Stimulated activated memory B cell treated with anti-CD40 and anti-IgM and Interleukin-4, amounts not matched to agents 10 μg/mL and 1 μg/mL and 100 μg/mL, for 72 hours (primary cell): ENCODE measurements at places on chromosomes 3 and 15.
A peak's percentile ranks its signal among the peaks of the same experiment; 100 is the strongest.

DNA sequence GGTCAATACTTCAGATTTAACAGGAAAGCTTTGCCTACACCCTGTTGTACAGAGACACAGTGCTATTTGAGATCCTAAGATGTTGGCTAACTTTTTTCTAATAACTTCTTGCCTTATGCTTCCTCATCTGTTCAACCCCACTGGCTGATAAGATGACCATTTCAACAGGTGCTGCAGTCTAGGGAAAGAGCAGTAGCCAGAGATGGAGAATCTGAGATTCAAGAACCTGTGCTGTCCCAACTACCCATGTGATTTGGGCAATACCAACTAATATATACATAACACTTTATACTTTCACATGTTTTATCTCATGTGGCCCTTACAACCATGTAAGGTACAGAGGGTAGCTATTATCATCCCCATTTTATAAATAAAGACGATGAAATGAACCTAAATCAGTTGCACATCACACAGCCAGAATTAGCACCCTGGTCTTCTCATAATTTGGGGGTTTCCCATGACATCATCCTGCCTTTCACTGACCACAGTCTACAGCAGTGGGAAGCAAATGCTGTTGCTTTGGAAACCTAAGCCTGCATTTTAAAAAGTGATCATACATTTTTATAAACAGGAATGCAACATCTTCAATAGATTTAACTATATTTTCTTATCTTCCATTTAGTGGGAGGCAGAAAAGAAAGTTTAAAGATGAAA lies 9.7 kb downstream of the TTC23 start:
- ATAC-seq: peak; percentile 71

DNA sequence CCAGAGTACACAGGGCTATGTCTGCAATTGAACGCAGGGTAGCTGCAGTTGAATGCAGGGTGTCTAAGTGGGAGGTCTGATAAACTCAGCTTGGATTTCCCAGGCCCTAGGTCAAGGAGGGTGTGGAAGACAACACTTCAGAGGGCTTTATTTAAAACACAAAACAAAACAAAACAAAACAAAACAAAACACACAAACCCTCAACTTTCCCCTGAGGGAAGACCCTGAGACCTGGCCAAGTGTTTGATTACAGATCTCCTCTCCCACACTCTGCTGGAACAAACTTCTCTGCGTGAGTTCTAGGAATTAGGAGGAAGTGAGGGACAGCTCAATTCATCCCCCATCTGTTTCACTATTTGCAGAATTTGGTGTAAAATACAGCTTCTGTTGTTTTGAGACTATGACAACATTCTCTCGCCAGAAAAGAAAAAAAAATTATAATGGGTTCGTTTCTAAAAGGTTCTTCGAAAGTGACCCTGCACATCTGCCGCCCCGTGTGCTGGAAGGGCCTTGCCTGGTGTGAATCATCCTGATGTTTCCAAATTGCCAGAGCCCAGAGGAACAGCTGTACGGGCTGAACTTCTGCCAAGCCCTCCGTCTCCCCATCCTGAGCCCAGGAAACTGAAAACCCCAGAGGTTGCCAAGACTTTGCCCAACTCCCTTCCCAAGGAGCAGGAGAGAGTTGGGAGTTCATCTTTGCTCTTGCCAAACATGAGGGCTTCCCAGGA lies 73.3 kb upstream of the RAD18 start:
- ATAC-seq: no peak

DNA sequence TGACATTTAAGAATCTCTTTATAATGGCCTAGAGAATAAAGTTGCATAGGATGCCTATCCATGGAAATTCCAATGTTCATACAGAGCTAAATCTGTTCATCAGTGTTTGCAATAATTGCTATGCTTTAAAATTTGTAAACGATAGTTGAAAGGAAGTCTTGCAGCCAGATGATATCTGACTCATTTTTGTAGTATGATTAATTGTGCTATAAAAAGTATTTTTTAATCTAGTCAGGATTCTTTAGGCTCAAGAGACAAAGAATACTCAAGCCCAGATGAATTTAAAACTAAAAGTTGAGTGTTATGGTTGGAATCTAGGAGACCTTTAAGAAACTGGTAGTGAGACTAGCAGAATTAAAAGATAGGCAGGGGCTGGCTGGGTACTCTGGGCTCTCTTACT lies 50.5 kb downstream of the SUCNR1 start:
- ATAC-seq: no peak

DNA sequence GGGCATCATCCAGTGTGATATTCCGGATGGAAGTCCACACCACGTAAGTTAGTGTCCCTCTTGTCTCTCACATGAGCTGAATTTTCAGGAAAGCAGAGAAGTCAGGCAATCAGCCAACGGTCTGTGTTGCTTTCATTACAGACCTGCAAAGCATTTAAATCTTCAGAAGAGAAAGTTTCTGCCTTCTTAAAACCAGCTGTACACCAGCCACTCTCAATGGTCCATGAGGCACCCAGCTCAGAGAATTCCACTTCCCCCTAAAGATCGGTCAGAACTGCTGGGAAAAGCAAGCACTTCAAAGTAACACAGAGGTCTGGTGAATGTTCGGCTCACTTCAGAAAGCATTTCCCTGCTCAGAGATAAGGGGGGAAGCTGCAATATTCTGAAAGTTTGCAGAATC lies 903.7 kb downstream of the EPHA3 start:
- ATAC-seq: no peak

DNA sequence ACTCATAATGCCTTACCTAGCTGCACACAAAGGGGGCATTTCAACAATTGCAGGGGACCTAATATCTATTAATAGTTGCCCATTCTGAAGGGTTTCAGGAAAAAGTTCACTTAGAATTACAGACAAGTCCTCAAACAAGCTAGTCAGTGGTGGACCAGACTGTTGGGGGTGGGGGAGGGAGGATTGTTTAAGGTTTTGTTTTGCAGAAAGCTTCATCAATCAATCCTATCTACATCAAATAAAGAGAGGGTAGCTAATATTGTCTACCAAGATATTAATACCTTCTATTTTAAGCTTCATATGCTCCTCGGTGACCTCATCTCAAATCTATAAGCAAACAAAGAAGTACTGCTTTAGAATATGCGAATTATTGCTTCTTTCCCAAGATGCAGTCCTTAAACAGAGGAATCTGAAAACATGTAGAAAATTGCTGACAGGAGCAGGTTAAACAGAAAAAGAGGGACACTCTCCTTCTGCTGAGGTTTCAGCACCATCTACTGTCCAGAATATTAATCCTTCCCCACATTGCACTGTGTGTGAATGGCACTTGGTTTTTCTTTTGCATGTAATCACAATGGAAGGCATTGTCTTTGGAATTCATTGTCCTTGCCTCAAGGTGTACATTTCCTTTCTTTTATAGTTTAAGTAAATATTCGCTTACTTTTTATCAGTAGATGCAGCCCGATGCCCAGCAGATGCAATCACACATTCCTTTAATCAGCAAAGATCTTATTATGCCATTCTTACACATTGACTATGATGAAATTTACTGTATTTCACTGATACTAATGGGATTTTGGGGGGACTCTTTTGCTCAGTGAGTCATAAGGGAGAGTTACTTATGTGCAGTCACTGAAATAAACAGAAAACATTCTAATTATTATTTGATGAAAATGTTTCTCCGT lies 94.7 kb downstream of the IL5RA start:
- peak; percentile 68 for ATAC-seq

GRCh38 chr15:39939487-39940452 lies 5.9 kb downstream of the EIF2AK4 start:
- ATAC-seq: peak; percentile 82

- no peak for ATAC-seq
These were observed 370.4 kb upstream of the TPRG1 start for GRCh38 chr3:188801393-188801792.

DNA sequence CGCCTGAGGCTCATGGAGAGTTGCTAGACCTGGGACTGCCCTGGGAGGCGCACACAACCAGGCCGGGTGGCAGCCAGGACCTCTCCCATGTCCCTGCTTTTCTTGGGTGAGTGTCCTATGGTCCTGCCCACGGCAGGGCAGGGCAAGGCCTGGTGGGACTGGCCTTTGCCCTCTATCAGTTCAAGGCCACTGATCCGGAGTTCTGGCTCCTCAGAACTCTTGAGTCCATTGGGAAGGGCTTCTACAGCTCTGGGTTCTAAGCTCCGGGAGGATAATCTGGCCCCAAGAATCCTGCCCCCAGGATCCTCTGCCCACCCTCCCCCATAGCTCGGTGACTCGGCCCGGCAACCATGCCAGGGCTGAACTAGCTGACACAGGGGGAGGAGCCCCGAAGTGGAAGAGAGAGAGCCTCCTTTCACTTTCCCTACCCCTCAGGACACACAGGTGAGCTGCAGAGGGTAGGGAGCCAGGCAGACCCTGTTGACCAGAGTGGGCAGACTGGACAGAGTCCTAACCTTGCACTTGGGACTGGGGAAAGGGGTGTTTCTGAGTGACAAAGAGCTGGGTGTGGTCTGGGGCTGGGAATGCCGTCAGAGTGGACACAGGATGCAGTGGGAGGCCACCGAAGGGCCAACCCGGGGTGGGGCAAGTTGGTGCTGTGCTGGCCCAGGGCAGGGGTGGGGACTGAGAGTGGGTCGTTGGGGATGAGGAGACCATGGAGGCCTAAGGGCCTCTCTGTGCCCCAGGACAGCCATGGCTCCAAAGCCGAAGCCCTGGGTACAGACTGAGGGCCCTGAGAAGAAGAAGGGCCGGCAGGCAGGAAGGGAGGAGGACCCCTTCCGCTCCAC lies 664 bp downstream of the PARP3 start:
- ATAC-seq: peak; percentile 56

- no peak for ATAC-seq
These were observed 25.0 kb downstream of the TKT start for GRCh38 chr3:53230789-53231188.

DNA sequence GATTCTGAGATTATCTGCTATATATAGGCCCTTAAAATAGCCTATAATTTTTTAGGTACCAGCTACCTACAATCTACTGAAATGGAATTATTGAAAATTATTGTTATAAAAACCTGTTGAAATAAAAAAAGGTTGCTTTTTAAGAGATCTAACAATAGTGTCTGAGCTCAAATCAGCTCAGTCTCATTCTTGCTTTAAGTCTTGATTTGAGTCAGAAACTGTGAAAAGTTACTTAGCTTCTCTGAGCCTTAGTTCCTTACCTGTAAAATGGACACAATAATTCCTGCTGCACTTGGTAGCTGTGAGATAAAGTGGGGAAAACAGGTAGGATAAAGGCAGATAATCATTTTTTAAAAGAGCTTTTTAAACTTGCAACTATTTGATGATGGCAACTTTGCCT lies 118.8 kb upstream of the UBE2E2 start:
- ATAC-seq: no peak

DNA sequence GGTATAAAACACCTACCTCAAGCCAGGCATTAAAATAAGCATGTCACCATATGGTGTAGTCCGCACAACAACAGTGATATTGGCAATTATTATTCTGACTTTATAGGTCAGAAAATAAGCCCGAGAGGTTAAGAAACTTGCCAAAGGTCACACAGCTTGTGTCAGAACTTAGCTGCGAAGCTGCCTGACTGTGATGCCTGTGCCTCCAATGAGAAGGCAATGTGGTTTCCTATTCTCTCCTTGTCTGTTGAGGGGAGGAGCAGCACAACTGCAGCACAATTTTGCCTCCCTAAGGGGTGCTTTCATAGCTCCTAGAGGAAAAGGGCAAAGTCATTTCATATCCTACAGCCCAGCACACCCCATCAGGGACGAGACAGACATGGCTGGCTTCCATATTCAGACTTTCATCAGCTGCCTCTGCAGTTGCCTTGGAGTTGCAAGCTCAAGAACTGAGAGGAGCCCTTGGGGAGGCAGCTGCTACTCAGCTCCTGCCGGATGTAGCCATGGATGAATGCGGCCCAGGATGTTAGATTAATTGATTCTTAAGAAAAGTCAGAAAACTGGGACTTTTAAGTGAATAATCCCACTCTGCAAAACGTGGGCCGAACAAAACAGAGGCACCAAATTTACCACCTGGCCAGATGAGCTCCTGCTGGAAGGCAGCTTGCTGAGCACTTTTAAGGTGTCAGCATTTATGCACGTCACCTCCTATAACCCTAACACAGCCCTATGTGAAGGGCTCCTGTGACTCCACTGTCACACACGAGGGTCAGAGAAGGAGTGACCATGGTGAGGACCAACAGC lies 38.5 kb downstream of the MYO5C start:
- ATAC-seq: no peak

- peak; percentile 34 for ATAC-seq
These were observed 16.7 kb downstream of the TPRG1 start for GRCh38 chr3:189188466-189188865.

DNA sequence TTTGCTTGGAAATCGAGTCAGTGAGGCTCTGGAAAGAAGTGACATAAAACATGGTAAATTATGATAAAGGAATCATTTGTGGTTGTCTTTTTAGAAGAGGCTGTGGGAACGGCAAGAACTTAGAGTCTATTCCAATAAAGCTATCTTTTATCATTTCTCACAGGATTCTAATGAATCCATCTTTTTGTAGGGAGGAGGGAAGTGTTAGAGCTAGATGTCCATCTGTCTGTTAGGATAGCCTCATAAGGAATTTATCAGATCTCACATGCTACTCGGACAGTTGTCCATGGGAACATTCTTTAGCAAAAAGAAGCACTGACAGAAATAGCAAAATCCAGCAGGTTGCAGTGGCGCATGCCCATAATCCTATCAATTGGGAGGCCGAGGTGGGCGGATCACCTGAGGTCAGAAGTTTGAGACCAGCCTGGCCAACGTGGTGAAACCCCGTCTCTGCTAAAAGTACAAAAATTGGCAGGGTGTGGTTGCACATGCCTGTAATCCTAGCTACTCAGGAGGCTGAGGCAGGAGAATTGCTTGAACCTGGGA lies 37.0 kb downstream of the STARD9 start:
- ATAC-seq: no peak

DNA sequence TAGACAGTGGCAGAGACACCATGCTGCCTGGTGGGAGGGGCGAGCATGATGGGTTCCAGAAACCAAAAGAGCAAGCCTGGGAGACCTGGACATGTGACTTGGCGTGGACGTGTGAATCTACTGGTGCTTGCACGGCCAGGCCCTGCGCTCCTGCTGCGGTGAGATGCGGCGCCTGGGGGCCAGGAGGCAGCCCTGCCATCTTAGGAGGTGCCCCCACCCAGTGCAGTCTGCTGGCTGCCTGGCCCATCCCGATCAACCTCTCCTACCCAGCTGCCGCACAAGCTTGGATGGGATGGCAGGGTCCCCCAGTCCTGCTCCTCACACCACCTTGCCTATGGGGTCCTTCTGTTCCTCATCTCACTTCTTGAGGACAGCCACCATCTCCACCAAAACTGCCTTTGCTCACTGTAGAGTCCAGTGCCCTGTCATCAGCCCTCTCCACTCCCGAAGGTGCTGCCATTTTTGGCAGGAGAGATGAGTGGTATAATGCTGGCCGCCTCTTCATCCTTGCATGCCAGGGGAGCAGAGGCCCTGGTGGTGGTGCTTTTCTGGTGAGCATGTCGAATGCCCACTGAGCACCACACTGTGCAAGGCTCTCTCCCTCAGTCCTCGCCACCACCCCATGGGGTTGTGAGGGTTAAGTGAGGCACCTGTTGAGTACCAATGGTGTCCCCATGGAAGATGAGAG lies 3.1 kb upstream of the ABTB1 start:
- ATAC-seq: no peak

GRCh38 chr3:120130656-120131055 lies 36.4 kb upstream of the GSK3B start:
- no peak for ATAC-seq

- no peak for ATAC-seq
These were observed 16.0 kb upstream of the NR2F2 start for GRCh38 chr15:96314518-96314917.

GRCh38 chr15:60406513-60407414 lies 9.0 kb upstream of the ANXA2 start:
- no peak for ATAC-seq
